HEK293T (cell line): ENCODE measurements at places on chromosomes 2 and 18.

GRCh38 chr2:19676770-19677169 is 225.0 kb downstream of the TTC32 start:
- no peak for DNase-seq

- no peak for DNase-seq
Observed at GRCh38 chr2:233708942-233709341, 3.8 kb upstream of the UGT1A5 start.

DNA sequence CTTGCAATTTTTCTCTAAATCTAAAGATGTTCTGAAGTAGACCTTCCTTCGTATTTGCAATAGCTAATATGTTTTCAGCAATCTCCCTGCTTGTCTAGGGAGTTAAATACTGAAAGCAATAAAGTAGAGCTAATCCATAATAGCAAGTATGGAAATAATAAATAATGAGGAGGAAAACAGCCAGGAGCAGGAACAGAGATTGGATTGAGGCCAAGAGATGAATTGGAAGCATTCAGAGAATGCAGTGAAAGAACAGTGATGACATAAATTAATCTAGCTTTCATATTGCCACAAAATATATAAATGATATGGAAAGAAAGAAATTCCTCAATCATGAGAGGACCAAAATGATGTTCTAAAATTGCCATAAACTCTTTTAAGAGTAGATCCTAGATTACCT is 679.7 kb downstream of the METTL4 start:
- no peak for DNase-seq

- DNase-seq = no peak
Observed at GRCh38 chr2:15818318-15818753, 122.0 kb upstream of the MYCN start.

DNA sequence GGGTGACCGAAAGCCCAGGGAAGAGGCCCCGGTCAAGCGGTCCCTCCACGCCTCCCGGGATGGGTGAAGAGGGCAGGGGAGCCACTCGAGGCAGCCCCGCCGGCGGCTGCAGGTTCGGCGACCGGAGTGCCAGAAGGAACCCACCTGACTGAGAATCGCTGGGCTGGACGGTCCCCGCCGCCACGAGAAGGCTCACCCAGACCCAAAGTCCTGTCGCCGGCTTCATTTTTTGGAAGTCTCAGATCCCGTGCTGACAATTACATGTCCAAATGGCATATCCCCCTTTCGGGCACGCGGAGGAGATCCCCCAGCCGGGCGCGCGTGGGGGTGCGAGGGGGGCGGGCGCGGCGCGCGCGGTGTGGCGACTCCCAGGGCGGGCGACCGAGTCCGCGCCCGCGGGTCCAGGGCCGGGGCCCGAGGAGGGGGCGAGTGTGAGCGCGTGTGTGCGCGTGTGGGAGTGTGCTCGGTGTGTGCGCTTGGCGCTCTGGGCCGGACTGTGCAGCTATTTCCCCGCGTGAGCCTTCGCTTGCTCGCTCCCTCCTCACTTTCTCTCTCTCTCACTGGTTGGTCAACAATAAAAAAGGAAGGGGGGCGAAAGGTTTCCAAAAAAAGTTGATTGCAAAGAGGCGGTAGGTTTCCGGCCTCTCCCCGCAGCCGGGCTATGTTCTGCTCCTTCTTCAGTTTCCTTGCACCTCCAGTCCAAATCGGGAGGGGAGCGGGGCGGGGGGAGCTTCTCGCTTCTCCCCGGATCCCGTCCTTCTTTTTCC is at the start of gene ERBB4:
TSS of gene ERBB4 (minus strand) at position 498 of the 767 bp plus-strand sequence. CDS start at position 226, 272 bp downstream.
- DNase-seq = peak; percentile 12

GRCh38 chr2:207051385-207051965 is 112.2 kb downstream of the CPO start:
- no peak for DNase-seq

DNA sequence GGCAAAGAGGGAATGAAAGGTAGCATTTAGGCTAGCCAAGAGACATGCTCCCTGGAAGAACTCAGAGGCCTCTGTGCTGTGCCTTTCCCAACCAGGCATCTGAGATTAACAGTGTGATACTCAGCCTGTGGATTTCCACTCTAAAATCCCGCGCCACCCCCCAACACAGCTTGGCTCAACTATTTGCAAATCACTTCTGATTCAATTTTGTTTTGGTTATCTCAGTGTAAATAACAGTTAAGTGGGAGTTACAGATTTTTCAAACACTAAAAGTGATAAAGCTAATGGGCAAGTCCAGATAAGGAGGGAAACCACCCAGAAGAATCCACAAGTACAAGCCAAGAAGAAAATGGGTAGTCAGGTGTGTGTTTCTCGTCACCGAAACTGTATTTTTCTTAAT is 1.4 kb upstream of the NRP2 start:
- no peak for DNase-seq

DNA sequence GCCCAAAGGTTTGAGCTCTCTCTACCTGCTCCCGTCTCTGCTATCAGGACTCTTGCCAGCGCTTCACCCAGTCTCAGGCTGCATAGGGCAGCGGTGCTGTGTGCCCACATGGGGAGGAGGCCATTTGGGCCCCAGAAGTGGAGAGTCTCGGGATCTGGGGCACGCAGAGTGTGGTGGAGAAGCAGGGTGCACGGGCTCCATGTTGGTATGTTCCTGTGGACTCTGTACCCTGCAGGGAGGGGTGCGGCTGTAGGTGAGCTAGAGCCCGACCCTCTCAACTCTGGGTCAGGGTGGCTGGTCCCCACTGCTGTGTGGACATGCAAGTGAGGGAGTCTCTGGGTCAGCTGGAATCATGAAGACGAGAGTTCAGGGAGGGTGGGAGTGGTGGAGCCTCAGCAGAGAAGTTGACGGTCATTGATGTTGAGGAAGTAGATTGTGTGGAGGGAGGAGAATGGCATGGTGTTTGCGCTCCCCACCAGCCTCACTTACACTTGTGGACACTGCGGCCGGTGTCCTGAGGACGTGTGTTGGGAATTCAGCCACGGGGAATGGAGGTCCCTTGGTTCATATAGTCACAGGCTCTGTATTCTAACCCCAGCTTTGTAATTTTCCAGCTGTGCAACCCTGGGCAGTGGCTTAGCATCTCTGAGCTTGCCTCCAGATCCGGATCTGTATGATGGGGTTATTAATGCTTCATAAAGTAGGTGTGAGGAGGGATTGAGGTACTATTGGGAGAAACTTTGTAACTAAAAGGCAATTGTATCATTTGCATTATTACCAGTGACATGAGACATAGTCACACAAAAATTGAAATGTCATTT is 840 bp upstream of the PSD4 start:
- DNase-seq = no peak

GRCh38 chr2:148455791-148456190 is 188.8 kb upstream of the EPC2 start:
- DNase-seq = no peak

GRCh38 chr2:18046017-18046416 is 167.6 kb downstream of the KCNS3 start:
- no peak for DNase-seq

DNA sequence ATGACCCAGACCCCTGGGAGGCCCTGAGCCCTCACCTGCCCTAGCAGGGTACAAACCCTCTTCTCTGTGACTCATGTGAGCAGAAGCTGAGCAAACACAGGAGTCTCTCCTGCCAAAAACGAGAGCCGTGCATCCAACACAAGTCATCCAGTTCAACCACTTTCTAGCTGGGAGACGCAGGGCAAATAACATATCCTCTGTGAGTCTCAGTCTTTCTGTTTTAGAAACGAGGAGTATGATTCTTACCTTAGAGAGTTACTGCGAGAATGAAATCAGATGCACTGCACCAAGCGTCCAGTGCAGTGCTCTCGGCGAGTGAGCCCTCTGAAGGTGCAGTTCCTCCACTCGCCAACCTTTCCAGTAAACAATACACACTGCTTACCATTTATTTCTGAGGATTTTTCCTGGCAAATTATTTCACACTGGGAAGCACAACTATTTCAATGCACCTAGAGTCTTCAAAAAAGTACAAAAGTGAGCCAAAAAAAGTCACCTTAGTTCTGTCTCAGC is 331.8 kb upstream of the MYT1L start:
- no peak for DNase-seq

DNA sequence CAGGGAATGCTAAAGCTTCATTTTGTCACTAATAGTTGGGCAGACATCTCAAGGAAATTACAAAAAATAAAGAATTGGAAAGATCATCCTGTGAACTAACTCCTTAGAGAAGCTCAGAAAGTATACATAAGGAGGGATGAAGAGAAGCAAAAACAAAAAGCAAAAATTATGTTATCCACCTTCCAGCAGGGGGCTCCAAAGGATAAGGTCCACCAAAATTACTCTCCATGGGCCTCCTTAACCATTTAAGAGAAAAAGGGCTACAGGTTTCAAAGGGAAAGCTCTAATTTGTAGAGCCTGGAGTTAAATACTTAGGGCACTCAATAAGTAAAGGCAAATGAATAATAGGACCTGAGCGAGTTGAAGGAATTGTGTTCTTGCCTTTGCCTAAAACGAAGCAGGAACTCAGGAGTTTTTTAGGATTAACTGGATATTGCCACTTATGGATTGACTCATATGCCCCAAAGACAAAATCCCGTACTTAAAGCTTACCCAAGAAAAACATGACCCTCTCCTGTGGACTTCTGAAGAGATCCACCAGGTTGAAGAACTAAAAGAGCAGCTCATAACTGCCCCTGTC is 1167.9 kb downstream of the DSC3 start:
- DNase-seq = peak; percentile 37

DNA sequence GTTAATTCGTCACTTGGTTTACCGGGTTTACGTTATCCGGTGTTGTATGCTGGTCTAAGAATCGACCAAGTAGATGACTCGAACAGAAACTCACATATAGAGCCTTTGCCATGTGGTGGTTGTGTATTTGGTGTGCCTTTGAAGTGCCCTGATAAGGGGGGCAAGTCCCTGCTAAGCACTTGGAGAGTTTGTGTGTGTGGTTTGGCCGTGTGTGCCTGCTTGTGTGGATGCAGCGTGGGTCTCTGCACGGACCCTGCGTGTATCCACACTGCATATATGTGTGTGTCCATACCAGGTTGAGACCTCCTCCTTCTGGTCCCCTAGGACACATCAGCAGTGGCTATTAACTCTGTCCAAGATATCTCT is 2.4 kb upstream of the CELF4 start:
- no peak for DNase-seq

DNA sequence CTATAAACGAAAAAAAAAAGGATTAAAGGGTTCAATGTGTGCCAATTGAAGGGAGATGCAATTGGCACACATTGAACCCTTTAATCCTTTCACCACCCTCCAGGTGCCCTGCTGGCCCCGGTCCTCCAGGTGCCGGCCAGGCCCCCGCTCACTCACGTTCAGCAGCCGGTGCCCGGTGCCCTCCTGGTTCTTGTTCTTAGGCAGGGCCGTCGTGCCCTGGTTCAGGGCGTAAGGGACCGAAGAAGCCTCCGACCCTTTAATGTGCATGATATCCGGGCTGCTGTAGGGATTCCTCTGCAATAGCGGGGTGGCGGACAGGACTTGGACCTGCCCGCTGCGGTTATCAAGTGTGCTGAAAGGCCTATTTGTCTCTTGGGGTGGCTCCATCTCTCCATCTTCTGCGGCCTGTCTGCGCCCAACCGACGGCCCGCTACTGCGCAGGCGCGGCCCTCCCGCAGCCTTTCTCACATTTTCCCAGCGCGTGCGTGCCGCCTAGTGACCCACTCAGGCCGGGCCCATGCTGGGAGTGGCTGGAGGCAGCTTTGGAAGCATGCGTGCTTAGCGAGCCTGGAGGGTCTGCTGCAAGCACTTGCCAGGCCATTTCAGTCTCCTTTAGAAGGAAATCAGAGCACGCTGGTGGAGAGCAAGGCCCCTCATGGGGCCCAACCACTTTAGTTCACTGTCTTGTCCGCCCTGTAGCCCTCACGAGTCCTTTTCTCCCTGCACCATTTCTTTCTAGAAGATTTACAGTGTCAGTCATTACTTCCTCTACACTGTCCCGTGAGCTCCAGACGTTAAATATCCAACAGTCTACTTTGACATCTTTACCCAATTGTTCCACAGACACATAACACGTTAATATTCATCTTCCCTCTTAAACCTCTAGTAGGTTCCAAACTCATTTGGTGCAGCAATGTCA is 24.3 kb downstream of the TMEM237 start:
- DNase-seq = no peak

GRCh38 chr2:199581935-199582360 is 124.2 kb upstream of the SATB2 start:
- no peak for DNase-seq

DNA sequence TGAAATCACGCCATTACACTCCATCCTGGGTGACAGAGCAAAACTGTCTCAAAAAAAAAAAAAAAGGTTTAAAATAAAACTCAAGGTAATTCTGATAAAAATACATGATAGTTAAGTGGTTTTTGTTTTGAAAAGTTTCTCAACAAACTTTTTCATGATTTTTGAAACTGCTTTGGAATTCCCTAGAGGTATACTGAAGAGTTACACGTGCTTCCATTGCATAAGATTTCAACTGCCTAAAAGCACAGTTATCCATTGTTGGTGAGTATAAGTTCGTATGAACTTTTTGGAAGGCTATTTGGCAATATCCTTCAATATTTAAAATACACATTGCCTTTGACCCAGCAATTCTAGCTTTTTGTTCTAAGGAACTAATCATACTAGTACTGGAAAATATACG is 74.9 kb downstream of the USP34 start:
- DNase-seq = no peak

DNA sequence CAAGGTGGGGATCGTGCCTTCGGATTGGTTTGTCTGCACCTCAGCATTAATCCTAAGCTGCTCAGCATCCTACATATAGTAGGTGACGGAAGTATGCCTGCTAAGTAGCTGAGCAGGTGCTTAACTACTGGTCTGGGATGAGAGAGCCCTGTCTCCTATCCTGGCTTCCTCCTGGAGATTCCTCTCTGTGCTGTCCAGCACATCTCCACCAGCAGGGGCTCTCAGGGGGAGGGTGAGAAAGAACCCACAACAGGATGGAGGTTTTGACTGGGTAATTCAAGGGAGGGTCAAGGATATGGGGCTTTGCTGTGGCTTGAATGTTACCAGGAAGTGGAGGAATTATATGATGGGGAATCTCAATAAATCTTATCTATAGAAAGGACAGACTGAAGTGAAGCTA is 45.4 kb upstream of the KIF5C start:
- no peak for DNase-seq

- peak; percentile 34 for DNase-seq
Observed at GRCh38 chr18:75727456-75727855, 300.0 kb upstream of the SMIM21 start.

DNA sequence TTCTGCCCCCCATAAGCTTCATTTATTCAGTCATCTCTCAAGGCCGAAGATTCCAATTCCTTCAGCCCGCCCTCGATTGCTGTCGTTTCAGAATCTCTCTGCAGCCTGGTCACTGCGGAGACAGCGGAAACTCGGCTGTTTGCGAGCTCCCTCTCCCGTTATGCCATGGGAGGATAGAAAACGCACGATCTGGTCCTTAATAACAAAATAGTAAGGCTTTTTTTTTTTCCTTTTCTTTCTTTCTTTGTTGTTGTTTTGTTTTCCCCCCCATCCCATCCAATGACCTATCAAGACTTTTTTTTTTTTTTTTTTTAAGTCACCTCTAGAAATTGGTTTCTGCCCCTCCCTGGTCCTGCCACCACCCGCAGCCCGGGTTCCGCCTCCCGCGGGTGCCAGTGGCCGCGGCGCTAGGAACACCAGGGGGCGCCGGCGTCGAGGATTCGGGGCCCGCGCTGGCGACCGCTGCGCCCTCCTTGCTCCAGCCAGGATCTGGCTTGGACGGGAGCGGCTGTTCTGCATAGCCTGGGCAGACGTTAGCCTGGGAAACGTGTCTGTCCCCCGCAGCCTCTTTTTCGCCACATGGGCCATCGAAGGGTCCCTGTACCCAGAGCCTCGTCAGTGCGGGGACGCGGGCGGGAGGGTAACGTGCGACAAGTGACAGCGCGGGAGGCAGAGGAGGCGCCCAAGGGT is 10.1 kb downstream of the CPLX4 start:
- DNase-seq = peak; percentile 75
